T-helper 2 cell treated with Interferon-gamma antibody and Interleukin-4, amounts not matched to agents 5 μg/mL and 100 μg/mL, for 36 hours (primary cell): ENCODE measurements at places on chromosomes 7 and 10.
A peak's percentile ranks its signal among the peaks of the same experiment; 100 is the strongest.

GRCh38 chr10:131692176-131692575 lies 208.6 kb upstream of the PPP2R2D start:
- DNase-seq = no peak

DNA sequence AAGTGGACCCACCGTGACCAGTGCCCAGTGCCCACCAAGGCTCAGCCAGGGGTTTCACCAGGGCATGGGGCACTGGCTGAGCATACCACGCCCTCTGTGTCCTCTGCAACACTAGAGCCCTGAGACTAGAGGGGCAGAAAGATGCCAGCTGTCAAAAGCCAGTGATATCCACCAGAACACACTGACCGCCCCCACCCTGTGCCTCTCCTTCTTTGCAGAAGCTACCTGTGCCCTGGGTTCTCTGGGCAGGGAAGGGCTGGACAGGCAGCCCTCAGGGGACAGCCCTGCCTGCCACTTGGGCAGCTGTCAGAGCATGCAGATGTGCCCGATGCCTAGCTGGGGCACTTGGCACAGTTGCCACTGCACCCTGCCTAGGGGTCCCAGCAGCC lies 494 bp downstream of the VSIR start:
- DNase-seq = no peak

- no peak for DNase-seq
Measured at GRCh38 chr10:74051736-74052342, 53.9 kb downstream of the VCL start.

DNA sequence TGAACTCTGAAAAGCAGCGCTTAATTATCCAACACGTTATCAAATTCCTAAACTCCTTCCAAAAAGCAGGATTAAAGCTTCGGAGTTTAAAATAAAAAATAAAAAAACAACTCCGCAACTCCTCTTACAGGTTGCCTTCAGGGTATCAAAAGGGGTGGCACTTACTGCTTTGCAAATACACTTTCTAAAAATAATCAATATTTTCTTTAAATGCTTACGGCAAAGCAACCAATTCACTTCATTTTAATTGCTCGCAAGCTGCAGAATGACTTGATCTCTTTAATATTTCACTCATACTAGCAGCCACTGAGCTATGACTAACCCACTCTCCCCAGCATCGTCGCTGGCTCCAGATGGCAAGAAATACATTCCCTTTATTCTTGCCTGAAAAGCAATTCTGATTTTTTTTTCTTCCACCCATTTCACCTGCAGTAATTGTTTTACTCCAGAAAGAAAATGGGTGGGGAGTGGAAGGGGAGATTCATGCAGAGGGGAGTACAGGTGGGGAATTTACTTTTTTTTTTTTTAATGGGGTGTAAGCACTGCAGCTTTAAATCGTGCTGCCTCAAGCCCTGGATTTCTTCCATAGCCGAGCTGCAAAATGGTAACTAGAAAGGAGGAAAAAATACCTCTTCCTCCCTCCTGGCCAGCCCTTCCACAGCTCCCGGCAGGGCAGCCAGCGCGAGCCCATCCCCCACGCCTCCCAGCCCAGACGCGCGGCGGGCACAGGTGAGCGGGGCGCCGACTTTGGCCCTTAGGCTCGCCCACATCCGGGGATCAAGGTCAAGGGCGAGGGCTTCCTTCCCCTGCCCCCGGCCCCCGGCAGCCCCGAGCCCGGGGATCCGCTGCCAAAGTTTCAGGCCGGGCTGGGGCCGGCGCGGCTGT lies 54.2 kb upstream of the FHIP2A start:
- no peak for DNase-seq

- no peak for DNase-seq
Measured at GRCh38 chr7:35825974-35826373, 25.1 kb downstream of the SEPTIN7 start.

- DNase-seq = no peak
Measured at GRCh38 chr10:70771311-70772194, 13.6 kb downstream of the TBATA start.

DNA sequence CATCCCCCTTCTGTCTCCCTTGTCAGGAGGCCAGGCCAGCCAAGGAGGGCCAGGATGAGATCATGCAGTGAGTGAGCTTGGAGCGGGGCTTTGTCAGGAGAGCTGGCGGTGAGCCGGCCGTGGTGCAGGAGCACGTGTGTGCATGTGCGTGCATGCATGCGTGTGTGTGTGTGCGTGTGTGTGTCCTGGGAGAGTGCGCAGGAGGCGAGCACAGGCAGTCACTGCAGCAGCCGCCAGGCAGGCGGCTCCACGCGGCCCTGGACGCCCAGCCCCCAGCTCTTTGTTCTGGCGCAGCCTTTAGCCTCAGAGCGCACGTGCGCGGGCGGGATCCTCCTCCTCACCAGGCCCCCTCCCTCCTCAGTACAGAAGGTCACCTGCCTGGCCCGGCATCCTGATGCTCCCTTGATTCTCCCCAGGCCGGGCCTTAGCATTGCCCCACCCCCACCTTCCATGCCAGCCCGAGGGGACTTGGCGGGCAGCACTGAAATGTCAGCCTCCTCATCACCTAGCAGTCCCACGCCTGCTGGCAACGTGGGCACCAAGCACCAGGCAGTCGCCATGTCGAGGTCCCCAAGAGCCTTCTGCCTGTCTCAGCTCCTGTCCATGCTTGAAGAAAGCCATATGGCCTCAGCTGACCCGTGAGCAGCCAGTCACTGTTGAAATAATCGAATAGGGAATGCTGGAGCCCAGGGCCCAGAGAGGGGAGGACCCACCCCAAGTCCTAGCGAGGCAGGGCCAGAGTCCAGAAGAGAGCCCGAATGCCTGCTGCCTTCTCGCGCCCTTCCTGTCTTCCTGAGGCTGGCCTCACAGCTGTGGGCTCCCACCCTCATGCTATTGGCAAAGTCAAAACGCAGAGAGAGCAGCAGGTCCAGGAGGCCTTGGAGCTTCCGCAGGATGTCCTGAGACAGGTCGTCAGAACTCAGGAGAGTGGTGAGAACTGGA lies 125.9 kb upstream of the PPIF start:
- DNase-seq = no peak

GRCh38 chr10:21481407-21481806 lies 44.1 kb downstream of the SKIDA1 start:
- DNase-seq = no peak

GRCh38 chr7:64876792-64877713 lies 26.0 kb upstream of the ZNF273 start:
- peak; percentile 35 for DNase-seq

DNA sequence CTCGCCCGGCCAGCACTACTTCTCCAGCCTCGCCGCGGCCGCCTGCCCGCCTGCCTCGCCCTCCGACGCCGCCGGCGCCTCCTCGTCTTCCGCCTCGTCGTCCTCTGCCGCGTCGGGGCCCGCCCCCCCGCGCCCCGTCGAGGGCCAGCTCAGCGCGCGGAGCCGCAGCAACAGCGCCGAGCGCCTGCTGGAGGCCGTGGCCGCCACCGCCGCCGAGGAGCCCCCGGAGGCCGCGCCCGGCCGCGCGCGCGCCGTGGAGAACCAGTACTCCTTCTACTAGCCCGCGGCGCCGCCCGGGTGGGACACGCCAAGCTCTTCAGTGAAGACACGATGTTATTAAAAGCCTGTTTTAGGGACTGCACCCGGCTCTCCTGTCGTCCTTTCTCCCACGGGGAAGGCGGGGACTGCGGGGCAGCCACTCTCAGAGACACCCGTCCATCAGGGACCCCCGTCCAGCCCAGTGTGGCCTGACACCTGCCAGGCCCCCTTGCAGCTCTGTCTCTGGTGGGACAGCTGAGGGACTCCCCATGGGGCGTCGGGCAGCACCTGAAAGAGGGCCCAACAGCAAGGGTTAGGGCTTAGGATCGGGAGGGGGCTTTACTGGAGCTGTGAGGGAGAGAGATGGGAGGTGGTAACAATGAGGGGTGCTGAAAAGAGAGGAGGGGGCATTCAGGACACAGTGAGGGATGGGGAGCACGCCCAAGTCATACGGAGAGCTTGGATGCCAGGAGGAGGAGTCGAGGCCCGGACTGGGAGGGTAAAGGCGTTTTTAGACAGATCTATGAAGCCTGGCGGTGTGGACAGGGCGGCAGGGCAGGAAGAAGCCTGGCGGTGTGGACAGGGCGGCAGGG lies 34.7 kb downstream of the SPDYE6 start:
- DNase-seq = no peak

DNA sequence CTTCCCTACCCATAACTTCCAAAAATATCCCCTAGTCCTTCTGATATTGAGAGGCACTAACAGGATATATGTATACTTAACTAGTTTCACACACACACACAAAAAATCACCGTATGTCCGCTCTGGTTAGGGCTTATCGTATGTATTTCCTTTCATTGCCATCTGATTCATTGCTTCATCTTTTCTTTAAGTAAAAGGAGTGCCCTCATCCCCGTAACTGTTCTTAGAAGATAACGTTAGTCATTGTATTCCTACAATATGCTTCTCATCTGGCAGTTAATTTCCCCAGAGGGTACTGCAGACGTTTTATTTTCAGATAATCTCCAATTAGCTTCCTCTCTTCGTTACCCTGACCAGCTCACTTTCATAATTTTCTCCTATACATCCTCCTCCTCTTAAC lies 37.3 kb downstream of the NRCAM start:
- no peak for DNase-seq

DNA sequence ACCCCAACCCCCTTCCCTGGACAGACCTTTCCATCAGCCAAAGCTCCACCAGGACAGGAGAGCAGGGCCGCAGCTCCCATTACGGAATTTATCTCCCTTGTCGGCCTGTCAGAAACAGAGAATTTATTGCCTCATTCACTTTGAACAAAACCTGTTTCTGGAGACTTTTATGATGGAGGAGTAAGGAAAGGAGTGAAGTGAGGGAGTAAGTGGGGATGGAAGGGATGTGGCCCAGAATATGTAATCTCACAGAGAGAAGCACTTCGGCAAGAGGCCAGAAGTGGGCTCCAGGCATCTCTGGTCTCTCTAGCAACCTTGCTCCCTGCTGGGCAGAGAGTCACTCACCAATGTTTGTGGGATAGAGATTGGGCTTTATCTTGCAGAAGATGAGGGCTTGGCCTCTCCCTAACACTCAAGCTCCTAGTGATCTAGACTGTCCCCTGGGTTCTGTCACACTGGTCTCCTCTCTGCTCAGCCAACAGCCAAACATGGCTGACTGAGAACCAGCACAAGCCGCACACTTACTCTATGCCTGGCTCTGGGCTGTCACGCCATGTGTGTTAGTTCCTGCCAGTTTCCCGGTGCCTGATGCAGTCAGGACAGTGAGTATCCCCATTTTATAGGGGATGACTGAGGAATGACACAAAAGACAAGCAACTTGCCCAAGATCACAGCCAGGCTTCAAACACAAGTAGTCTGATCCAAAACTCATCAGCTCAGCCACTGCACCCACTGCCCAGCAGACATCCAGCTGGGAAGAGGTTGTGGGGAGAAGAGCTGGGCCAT lies 149.4 kb upstream of the ZMIZ1 start:
- no peak for DNase-seq

- DNase-seq = no peak
Measured at GRCh38 chr7:104529567-104529966, 201.2 kb downstream of the LHFPL3 start.

DNA sequence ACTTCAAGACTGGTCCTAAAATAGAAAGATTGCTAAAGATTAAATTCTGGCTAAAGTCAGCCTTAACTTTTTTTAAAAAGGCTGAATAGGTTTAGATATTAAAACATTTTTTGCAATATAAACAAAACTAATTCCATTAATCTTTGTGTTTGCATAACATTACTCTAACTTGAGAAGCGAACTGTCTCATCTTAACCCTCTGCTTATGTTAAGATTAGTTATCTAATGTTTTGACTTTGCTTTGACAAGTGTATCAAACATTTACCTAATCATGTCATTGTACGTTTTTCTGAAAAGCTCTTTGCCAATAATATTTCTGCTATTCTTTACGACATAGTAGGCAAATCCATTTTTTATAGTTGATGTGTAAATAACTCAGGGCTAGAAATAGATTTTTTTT lies 68.0 kb downstream of the ITIH5 start:
- DNase-seq = no peak

GRCh38 chr7:81819861-81820260 lies 50.0 kb upstream of the HGF start:
- DNase-seq = no peak

- DNase-seq = no peak
Measured at GRCh38 chr10:91287912-91288311, 67.4 kb downstream of the PCGF5 start.

DNA sequence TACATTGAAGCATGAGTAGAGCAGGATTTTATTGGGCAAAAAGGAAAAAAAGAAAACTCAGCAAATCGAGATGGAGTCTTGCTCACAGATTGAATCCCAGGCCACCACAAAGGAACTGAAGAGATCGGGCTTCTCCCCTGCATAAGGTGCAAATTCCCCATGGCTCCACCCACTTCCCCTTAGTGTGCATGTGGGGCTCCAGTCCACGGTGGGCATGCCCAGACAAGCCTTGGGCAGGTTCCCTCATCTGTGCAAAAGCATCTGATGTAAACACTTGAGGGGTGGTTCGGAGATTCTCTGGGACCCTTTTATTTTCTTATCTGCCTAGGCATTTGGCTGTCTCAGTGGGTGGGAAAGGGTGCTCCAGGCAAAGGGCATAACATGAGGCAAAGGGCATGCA lies 150.7 kb downstream of the CFTR start:
- DNase-seq = no peak

DNA sequence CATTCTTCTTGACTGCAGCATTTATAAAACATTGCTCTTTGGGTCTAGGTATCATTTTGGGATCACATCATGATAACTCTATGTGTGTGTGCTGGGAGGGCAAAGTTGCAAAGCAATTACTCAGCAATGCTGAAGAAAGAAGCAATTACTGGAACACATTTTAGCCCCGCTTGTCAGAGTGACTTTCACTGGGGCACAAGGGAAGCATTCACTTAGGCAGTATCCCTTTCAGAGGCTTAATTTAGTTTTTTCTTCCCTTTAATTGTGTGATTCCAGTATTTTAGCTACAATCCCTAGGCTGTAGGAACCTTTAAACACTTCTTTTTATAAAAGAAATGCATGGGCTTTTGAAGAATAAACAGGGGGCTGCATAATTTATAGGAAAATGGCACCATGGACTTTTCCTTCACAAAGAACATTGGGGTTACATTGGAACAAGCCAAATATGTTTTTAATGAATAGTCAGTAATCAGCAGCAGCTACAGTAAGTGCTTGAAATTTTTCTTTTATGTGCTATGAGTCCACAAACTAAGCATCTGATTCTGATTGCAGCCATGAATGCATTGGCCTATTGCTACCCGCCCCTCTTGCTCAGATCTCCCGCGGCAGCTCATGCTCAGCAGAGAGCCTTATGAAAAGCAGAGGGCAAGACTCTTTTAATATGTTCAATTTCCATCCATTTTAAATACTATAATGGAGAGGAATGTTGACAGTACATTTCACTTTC lies 51.2 kb upstream of the NXPH1 start:
- DNase-seq = no peak

GRCh38 chr10:46547541-46548497 lies 8.6 kb downstream of the GPRIN2 start:
- DNase-seq = no peak

DNA sequence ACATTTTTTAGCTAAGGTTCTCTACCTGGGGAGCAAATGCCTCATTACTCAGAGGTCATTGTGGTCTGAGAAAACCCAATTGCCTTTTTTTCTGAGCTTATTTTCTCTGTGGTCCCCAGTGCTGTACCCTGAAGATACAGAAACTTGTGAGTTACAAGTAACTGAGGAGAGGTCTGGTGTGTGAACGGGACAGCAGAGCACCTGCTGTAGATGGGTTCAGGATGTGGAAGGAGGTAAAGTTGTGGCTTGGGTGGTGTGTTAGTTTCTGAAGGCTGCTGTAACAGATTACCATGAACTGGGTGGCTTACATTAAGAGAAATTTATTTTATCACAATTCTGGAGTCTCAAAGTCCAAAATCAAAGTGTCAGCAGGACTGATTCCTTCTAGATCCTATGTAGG lies 449.1 kb upstream of the NRP1 start:
- DNase-seq = no peak
